Astrocyte (in vitro differentiated cells and primary cell): ENCODE measurements at places on chromosomes 2 and 18.

DNA sequence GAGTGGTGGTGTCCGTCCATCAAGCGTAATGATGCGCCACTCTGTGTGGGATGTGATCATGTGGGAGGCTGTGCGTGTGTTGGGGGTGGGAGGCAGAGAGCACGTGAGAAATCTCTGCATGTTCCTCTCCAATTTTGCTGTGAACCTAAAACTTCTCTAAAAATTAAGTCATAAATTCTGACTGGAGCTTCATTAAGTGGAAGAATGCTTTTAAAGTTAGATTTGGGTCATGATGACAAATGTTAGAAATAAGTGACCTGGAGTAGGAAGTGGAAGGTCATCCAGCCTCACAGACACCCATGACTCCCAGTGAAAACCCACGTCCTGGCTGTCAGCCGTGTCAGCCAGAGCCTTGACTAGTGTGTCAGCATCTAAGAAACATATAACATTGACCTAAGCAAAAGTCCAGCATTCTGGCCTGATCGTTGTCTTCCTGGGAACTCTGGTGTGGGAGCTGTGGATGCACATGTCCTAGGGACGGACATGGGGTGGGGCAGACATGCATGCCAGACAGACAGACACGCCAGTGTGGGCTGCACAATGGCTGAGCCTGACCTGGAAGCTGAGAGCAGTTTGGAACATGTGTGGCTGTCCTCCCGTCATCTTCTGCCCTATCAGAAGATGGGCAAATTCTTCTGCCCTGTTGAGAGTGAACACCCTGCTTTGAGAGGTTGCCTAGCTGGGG, 245.6 kb downstream of the FAM210A start:
- no peak for DNase-seq

- DNase-seq, result no peak
These were observed 43.7 kb upstream of the DARS1 start for GRCh38 chr2:136029149-136029548.

GRCh38 chr18:76771192-76771799, 51.1 kb upstream of the ZNF236 start:
- DNase-seq, result no peak

DNA sequence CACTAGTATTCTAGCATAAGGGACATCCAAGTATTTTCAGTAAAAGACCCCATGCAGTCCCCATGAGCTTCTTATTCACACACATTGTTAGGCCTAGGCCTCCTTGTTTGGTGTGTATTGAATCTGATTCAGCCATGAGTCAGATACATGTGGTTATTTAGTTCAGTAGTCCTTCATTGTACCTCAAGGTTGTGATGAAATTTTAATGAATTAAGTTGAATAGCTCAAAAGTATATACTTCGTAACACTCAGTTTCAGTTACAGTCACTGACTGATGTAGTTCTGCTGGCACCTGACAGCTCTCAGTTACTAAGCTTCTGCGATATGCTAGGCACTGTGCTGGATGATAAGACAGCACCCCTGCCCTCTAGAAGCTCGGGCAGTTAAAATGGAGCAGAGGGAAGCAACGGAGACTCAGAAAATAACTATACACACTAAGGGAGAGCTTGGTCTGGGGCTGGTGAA, 86.4 kb downstream of the XRCC5 start:
- DNase-seq, result peak; percentile 93

DNA sequence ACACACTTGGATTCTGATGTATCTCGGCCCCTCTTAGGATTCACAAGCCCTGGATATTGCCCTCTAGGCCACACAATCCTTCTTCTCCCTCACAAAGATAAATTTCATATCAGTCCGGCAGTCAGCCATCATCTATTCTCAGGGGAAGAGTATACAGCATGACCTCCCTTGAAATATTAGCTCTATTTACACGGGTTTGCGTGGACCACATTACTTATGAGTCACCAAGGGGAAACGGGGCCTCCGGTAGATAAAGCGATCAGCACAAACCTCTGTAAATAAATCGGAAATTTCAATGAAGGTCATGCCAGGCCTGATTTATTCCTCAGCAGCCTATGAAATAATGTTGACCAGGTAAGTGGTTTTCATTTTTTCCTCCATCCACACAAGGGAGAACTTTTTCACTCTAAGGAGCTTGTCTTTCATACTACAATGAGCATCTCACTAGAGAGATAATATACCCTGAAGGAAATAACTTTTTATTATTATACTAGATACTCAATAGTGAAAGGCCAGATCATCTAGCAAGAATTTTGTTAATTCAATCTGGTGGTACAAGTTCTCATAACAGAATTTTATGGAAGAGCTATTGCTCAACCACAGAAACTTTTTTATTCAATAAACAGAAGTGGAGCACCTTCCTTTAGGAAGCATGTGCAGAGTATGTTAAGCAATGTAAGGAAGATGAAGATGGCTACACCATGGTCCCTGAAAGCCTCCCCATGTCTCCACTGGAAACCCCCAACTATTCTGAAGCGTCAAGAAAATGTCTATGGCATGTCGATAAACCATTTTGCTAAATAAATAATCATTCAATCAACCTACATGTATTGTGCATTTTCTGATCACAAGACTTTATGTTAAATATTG, 125.2 kb upstream of the PIK3C3 start:
- no peak for DNase-seq

- DNase-seq, result no peak
These were observed 86.1 kb downstream of the LONRF2 start for GRCh38 chr2:100236166-100236565.

GRCh38 chr2:179260224-179260623, 4.4 kb downstream of the SESTD1 start:
- DNase-seq, result no peak

DNA sequence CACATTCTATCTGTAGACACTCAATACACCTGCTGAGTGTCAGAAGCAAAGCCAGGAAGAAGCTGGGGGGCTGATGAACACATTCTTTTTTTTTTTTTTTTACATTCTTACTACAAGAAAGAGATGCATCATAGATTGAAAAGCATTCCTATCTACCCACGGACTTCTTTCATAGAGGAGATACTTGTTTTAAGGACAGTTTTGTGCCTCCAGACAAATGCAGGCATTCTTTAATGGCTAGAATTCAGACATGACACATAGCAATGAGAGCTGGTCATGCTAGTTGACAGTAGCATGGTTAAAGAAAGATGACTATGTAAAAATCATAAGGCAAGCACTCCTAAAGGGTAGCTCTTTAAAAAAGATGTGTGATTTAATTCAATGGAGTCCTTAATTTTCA, 110.2 kb downstream of the EPHA4 start:
- DNase-seq, result peak; percentile 77

GRCh38 chr2:10960606-10961489, 49.1 kb downstream of the KCNF1 start:
- DNase-seq, result no peak
